Upper lobe of right lung (tissue), 1 donor: ENCODE measurements at places on chromosomes 4 and X. TPM values are rescaled to one million over a fixed set of nuclear protein-coding genes. Genes with fewer than 3 reads are reported as not detected.

Gene TGIF2LX
- not detected for total RNA-seq

Gene CYBB
- 225 TPM for total RNA-seq

Gene MAOB
- 38.9 TPM for total RNA-seq

Gene POLN
- 2.7 TPM for total RNA-seq

Gene DACH2
- total RNA-seq, result not detected

Gene CYP4V2
- total RNA-seq, result 35.4 TPM

Gene SLC9B1
- total RNA-seq, result 1.2 TPM

Gene CTAG2
- total RNA-seq, result not detected

Gene KCND1
- total RNA-seq, result 1.2 TPM

Gene ADGRL3
- total RNA-seq, result 4.0 TPM

Gene ELF4
- total RNA-seq, result 23.8 TPM

Gene GAGE12J
- total RNA-seq, result not detected

Gene RBMXL3
- not detected for total RNA-seq

Gene HELT
- total RNA-seq, result 0.49 TPM

Gene PDZD4
- total RNA-seq, result 8.3 TPM

Gene MAGEA9B
- total RNA-seq, result not detected

Gene ZIC3
- not detected for total RNA-seq

Gene DMRTC1
- 0.61 TPM for total RNA-seq

Gene UBA6
- 48.5 TPM for total RNA-seq

Gene PNMA6F
- total RNA-seq, result not detected

Gene GPRASP1
- total RNA-seq, result 5.5 TPM

Gene MXRA5
- total RNA-seq, result 8.9 TPM

Gene ABLIM2
- 12.7 TPM for total RNA-seq

Gene TTC29
- total RNA-seq, result not detected

Gene HTN3
- not detected for total RNA-seq

Gene ARX
- total RNA-seq, result not detected

Gene FAM9C
- not detected for total RNA-seq

Gene SOD3
- 198 TPM for total RNA-seq

Gene FAM47E
- total RNA-seq, result 3.6 TPM

Gene ERAS
- total RNA-seq, result not detected

Gene PAGE5
- not detected for total RNA-seq

Gene TRPC3
- total RNA-seq, result 2.1 TPM

Gene TEX11
- total RNA-seq, result not detected

Gene MGST2
- 64.6 TPM for total RNA-seq

Gene CD40LG
- total RNA-seq, result 1.6 TPM
